H4 (cell line): ENCODE measurements at places on chromosomes 4 and X. TPM values are rescaled to one million over a fixed set of nuclear protein-coding genes. Genes with fewer than 3 reads are reported as not detected.

- no peak for DNase-seq
These were observed 183.3 kb downstream of the SH3KBP1 start for GRCh38 chrX:19704132-19704531.

DNA sequence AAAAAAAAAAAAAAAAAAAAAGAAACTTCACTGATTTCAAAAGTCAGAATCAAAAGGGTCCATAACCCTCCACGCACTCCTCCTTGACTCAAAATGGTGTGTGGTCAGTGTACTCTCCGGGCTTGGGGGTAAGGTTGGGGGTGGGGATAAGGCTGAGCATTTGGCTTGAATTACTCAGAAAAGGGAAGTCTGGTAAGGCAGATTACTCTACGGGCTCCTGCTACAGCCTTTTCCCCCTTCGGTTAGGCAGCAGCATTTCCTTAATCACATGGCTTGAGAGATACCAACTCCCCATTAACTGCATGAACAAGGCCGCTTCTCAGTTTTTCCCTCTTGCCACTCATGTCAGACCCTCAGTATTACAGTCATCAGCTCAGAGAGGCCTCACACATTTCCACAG is 135.4 kb upstream of the DUSP21 start:
- no peak for DNase-seq

GRCh38 chr4:145012841-145013240 is 85.2 kb downstream of the ANAPC10 start:
- peak; percentile 52 for DNase-seq

- no peak for DNase-seq
These were observed 32.9 kb upstream of the RAB40A start for GRCh38 chrX:103552236-103552635.

DNA sequence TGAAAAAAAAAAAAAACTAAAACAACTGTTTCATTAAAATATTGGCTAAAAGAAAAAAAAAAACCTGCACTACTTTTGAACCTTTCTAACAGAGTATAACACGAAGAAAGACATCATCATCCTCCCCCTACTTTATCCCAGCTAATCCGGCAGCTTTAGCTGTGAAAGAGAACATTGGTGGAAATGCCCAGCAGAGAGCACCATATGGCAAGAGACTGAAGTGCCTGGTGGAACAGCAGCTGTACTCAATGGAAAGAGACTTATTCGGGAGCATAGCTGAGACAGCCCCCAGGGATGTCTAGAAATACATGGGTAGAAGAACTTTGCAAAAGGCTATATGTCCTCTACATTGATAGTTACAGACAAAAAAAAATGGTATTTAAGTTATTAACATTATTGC is 30.3 kb downstream of the STPG2 start:
- peak; percentile 7 for DNase-seq

DNA sequence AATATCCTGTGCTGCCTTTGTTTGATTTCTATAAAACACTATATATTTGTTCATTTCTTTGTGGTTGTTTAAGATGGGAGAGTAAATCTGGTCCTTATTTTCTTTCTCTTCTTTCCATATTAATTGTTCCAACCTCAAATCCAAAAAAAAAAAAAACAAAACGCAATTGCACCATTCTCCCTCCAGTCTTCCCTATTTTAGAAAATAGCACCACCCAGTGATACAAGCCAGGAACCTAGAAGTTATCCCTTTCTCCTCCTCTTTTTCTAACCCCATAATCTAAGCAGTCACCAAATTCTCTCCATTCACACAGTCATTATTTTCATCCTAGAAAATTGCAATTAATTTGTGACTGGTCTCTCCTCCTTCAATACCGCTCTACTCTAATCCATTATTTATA is 107.8 kb downstream of the GABRA3 start:
- DNase-seq, result peak; percentile 12

DNA sequence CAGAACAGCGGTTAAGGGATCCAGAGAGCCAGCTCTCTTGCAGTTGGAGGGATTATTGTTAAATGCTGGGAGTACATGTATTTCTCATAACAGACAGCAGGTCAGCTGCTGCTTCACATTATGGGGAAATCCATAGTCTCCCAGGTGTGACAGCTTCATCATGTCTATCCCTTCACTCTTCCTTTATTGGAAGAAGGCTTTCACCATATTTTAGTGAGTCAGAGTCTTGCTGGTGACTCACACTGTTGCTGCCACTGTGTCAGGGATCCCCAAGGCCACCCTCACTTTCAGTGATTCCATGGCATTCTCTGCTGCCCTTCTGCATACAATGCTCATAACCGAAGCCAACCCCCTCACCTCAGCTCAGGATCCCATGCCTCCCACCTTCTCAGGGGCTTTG is 32.9 kb upstream of the PAGE5 start:
- DNase-seq, result no peak

DNA sequence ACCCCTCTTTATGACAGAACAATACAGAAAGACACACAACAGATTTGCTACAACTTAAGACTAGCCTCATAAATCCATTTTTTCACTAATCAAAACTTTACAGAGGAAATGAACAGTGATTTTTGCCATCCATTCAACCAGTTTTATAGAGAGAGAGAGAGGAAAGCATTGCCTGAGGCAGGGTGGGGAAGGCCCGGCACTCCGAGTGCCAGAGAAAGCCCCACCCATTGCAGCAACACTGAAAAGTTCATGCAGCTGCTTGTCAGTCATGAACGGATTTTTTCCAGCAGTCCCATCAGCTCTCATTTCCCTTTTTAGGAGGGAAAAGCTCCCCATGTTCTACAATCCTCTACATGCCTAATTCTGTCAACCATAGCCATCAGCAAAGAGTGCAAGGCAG is 236.9 kb downstream of the CHIC1 start:
- DNase-seq, result no peak

The ARR3 gene
- total RNA-seq, result not detected in 2 replicates

The TCEAL7 gene
- total RNA-seq, result 8.7 and 13.1 TPM in 2 replicates

The KIAA1210 gene
- total RNA-seq, result 0.04 TPM in 1 of 2 replicates, not detected in the other

The KLB gene
- not detected in 2 replicates for total RNA-seq

The TIMM17B gene
- 59.1 and 61.2 TPM in 2 replicates for total RNA-seq

The CSAG3 gene
- total RNA-seq, result 3.2 and 3.3 TPM in 2 replicates
